Myocyte (in vitro differentiated cells): ENCODE measurements at places on chromosomes 2 and 18. TPM values are rescaled to one million over a fixed set of nuclear protein-coding genes. Genes with fewer than 3 reads are reported as not detected.

Gene ALK
- total RNA-seq: 0.27 TPM in 1 of 2 replicates, not detected in the other

Gene ANKRD39
- 10.5 and 15.6 TPM in 2 replicates for total RNA-seq

Gene MLPH
- total RNA-seq: 47.0 and 51.0 TPM in 2 replicates

Gene EFR3B
- total RNA-seq: 0.26 and 0.45 TPM in 2 replicates

Gene GCG
- not detected in 2 replicates for total RNA-seq

Gene ASPRV1
- 0.80 and 0.99 TPM in 2 replicates for total RNA-seq

DNA sequence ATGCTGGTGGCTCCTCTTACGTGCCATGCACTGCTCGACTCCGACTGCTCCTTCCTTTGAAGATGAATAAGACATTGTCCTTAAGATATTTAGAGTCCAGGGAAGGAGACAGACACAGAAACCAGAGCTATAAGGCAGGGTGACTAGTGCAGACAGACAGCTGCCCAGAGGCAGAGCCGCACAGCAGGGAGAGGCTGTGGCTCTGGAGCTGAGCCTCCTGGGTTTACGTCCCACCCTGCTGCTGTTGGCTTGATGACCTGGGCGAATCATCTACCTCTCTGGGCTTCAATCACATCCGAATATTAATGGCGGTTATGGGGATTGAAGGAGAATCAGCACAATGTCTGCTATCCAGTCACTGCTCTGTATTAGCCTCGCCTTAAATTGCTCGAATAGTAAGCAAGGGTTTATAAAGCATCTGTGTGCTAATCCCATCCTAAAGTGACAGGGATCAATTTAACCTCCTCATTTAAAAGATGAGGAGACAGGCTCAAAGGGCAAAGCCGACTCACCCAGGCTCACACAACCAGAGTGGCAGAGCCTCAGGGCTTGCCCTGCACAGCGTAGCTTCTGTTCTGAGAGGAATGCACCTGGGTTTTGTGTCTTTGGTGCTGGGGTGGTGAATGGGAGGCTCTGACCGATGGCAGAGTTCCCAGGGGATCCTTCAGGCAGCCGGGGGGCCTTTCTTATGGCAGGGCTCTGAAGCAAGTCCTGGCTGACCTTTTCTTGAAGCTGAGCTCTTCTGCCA is 284.1 kb downstream of the MYCN start:
- no peak for DNase-seq

- no peak for DNase-seq
Measured at GRCh38 chr2:161426455-161426921, 10.4 kb downstream of the TBR1 start.

- DNase-seq: no peak
Measured at GRCh38 chr2:2889646-2890045, 488.0 kb downstream of the EIPR1 start.

DNA sequence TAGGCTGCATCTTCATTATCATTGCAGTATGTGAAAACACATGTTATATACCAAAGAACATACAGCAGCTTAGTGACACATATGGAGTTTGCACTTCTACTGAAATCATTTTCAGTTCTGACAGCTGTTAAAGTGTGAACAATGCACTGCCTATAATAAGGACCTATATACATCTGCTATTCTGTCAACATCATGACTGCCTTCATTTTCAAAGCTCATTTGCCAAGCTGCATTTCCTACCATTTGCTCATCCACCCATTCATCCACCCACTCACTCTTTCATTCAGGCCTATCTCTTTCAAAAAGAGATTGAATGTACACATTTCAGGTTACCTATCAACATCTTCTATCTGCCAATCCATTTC is 81.7 kb upstream of the STK17B start:
- DNase-seq: no peak

- DNase-seq: no peak
Measured at GRCh38 chr2:11346023-11346482, 1.6 kb upstream of the ROCK2 start.

DNA sequence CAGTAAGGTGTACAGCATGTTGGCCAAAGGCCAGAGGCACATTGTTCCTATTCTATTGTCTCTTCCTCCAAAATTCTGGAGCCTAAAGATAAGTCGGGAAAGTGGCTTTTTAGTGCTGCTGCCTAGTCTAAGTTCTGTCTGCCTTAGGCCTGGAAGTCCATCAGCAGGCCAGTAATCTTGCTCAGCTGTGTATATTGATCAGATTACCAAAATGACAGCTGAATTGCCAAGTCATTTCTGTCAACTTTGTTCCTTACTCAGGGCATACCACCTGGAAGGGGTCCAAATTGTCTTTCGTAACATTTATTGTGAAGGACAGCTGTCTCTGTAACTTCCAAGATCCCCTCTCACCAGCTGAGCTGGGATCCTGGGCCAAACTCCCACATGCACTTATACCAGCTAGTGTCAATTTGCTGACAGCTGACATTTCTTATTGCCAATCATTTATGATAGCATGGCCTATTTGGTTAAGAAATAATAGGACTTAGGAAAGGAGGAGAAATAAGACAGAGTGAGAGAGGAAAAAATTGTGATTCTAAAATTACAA is 116.8 kb upstream of the FSHR start:
- peak; percentile 95 for DNase-seq

- DNase-seq: peak; percentile 25
Measured at GRCh38 chr2:134193006-134193405, 60.9 kb upstream of the MGAT5 start.

- DNase-seq: peak; percentile 88
Measured at GRCh38 chr2:223100061-223100511, 48.1 kb downstream of the KCNE4 start.

- DNase-seq: peak; percentile 19
Measured at GRCh38 chr2:96423828-96424227, 81.3 kb downstream of the NEURL3 start.
